Stimulated activated CD4-positive, alpha-beta T cell treated with anti-CD3 and anti-CD28 coated beads, Interleukin-12 subunit alpha, Interleukin-12 subunit beta, amount 100 ng/mL, for 4 hours (primary cell): ENCODE measurements at places on chromosomes 5 and 9.

- DNase-seq: no peak
Measured at GRCh38 chr5:53463909-53464621, 16.4 kb upstream of the FST start.

- no peak for DNase-seq
Measured at GRCh38 chr5:74116266-74116665, 490.3 kb downstream of the ARHGEF28 start.

DNA sequence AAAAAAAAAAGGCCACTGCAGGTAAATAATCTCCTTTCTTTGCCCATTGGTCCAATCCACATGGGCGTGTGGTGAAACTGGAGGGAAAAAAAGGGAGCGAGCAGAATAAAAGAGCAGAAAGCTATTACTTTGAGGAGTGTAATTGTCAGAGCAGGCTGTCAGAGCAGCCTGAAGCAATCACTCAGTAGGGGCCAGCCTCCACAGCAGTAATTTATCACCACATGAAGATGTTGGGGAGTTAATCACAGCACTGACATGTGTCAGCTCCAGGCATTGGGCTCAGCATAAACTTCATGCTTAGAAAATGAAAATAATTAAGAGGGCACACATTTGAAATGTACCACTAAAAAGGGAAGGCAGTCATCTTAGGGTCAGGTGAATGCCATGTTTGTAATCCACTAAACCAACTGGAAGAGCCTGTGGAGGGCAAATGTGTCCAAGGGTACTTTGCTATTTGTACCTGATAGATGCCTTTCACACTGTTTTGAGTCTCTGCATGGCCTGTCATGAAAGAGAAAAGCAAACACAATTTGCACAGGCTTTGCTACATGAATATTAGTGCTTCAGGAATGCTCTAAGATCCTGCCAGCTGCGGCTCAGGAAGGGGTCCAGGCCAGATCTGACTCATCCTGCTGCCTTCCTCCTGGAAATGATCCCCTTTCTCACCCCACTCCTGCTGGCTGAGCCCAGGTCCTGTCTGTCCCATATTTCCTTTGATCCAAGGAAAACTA is 2.9 kb upstream of the PTGER4 start:
- no peak for DNase-seq

DNA sequence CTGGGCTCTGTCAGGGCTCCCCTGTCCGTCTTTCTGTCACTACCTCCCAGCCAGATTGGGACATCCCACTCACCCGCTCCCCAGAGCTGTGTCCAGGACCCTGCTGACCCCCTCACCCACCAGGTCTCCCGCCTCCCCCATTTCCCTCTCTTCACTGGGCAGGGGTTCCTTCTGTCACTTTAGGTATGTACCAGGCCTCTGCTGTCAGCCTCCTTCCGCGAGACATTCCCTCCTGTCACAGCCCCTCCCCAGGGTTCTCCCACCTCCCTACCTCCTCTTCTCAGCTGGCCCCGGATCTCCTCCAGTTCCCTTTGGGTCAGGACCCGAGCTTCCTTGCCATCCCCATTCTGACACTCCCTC is 488 bp downstream of the POLR1E start:
- DNase-seq: no peak

- no peak for DNase-seq
Measured at GRCh38 chr5:172429201-172429940, 25.0 kb downstream of the SH3PXD2B start.

DNA sequence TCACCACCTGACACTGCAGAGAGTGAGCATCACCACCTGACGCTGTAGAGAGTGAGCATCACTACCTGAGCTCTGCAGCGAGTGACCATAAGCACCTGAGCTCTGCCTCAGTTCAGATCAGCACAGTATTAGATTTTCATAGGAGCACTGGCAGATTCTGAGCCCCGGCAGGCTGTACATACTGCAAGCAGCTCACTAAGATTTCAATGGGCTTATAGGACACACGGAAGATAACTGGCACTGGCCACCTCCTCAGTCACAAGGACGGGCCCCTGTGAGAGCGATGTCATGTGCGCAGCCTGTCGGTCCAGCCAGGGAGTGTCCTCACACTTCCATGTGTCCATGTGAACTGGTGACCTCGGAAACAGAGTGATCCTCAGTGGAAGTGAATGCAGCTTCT is 153.5 kb upstream of the IRX2 start:
- DNase-seq: no peak

DNA sequence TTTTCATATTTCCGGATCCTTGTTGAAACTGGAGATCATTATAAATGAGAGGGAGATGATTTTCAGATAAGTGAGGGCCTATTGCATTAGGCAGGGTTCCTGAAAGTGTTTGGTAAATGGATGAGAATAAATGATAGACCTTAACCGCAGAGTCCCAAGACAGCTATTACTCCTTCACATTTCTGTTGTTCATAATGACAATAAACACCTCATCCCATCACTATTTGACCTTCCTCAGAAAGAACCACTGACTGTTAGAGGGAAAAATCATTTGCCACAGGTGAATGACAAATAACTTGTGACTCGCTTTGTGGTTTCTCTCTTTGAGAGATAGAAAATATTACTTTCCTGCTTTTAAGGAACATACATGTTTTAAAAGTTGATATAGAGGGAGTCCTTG is 47.3 kb upstream of the TRMT10B start:
- DNase-seq: no peak

GRCh38 chr9:88820055-88820454 is 171.2 kb upstream of the S1PR3 start:
- no peak for DNase-seq
